Mucosa of descending colon (tissue), 3 donors: ENCODE measurements at places on chromosomes 2 and 18. TPM values are rescaled to one million over a fixed set of nuclear protein-coding genes. Genes with fewer than 3 reads are reported as not detected.

The EVA1A gene
- total RNA-seq, result 0.72 TPM

The MBP gene
- 48.5 TPM for total RNA-seq

The STPG4 gene
- total RNA-seq, result 0.63 TPM

The L3MBTL4 gene
- 4.9 TPM for total RNA-seq

The ST8SIA5 gene
- total RNA-seq, result 0.66 TPM

The STK36 gene
- 48.5 TPM for total RNA-seq

The GEN1 gene
- 20.1 TPM for total RNA-seq

The ATF2 gene
- total RNA-seq, result 44.7 TPM

The GBX2 gene
- total RNA-seq, result not detected

The MAP3K19 gene
- not detected for total RNA-seq

The TWIST2 gene
- total RNA-seq, result 3.1 TPM

The EPB41L5 gene
- total RNA-seq, result 22.6 TPM

The HRH4 gene
- total RNA-seq, result 0.28 TPM

The KCNIP3 gene
- 3.0 TPM for total RNA-seq

The FER1L5 gene
- 0.09 TPM for total RNA-seq

The IL18R1 gene
- 3.9 TPM for total RNA-seq

The IFIH1 gene
- 18.3 TPM for total RNA-seq

The CHPF gene
- 25.9 TPM for total RNA-seq

The YWHAQ gene
- 251 TPM for total RNA-seq

The CD28 gene
- 0.41 TPM for total RNA-seq

The IL36A gene
- not detected for total RNA-seq

The G6PC2 gene
- total RNA-seq, result not detected

The TMEM163 gene
- total RNA-seq, result 0.41 TPM

The SERPINB12 gene
- not detected for total RNA-seq

The C2orf80 gene
- not detected for total RNA-seq

The ICA1L gene
- 12.7 TPM for total RNA-seq

The SFTPB gene
- 1.3 TPM for total RNA-seq

The TXNDC2 gene
- not detected for total RNA-seq

The CDK15 gene
- total RNA-seq, result 0.94 TPM

The SS18 gene
- 61.8 TPM for total RNA-seq

The CABYR gene
- 1.4 TPM for total RNA-seq

The DLGAP1 gene
- 6.8 TPM for total RNA-seq

The UGT1A8 gene
- 7.4 TPM for total RNA-seq

The SETBP1 gene
- 97.2 TPM for total RNA-seq

The LONRF2 gene
- total RNA-seq, result 0.41 TPM

The FBXO48 gene
- 1.9 TPM for total RNA-seq

The SRD5A2 gene
- total RNA-seq, result not detected

The PLB1 gene
- 2.4 TPM for total RNA-seq

The CABLES1 gene
- 11.6 TPM for total RNA-seq

The SIX3 gene
- total RNA-seq, result not detected

The RNU2-63P gene
- 2.9 TPM for total RNA-seq

The DIPK1C gene
- total RNA-seq, result not detected

The CCDC141 gene
- total RNA-seq, result 7.4 TPM

The CHRND gene
- total RNA-seq, result not detected

The EMILIN1 gene
- total RNA-seq, result 12.1 TPM

The RFTN2 gene
- 2.0 TPM for total RNA-seq

The ZAP70 gene
- total RNA-seq, result 7.5 TPM

The LYG2 gene
- total RNA-seq, result not detected

The NRP2 gene
- total RNA-seq, result 12.3 TPM

The UGT1A6 gene
- total RNA-seq, result 8.7 TPM

The IL37 gene
- 0.67 TPM for total RNA-seq

The TSN gene
- 45.9 TPM for total RNA-seq

The GNLY gene
- 4.3 TPM for total RNA-seq

The GAREM1 gene
- 19.6 TPM for total RNA-seq

The SLC9A4 gene
- total RNA-seq, result 0.32 TPM

The DYNC1I2 gene
- 116 TPM for total RNA-seq

The IL1R2 gene
- 39.8 TPM for total RNA-seq

The VIT gene
- not detected for total RNA-seq

The GAL3ST2 gene
- 42.4 TPM for total RNA-seq
